ENCODE measurements at places on chromosomes 11 and 22.

GRCh38 chr22:45949258-45949870, 27.6 kb downstream of the WNT7B start:
- no peak for DNase-seq

DNA sequence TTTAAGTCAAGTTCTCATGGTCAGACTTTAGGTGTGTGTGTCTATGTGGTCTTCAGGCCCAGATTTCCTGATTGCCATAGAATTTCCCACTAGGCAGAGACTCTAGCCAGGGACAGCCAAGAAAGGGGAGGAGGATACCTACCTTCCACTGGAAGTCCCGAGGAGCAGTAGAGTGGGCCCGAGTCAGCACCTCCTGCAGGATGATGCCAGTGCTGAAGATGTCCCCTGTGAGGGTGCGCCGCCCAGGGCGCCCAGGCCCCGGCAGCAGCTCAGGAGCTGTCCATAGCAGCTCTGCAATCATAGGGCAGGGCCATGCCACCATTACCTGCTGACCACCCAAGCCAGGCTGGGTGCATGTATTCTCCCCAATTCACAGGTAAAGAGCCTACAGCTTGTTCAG, 41.6 kb upstream of the LRRC32 start:
- DNase-seq = no peak

GRCh38 chr22:26139310-26139709, 30.0 kb upstream of the SEZ6L start:
- no peak for DNase-seq

DNA sequence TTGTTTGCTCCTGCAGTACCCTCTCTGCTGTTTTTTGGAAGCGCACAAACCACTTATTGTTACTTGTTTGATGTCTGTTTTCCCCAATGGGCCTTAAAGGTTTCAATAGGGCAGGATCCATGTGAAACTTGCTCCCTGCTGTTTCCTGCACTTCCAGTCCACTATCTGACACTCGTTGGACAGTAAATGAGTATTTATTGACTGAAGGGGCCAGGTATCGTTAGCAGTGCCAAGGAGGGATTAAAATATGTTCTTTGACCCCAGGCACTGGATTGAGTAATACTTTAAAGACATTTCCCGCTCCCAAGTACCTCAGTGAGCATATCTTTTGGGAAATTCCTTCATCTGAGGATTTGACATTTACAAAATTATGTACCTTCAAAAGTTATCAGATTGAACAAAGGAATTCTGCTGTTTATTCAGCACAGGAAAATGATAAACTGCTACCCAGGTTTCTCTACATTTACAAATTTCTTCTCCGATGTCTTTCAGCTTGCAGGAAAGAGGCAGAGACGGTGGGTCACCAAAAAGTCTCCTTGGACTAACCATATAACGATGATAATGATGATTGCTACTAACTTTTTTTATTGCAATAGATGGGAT, 23.3 kb upstream of the OR9Q2 start:
- DNase-seq = no peak

- DNase-seq = no peak
Observed at GRCh38 chr11:11750017-11750878, 91.5 kb upstream of the USP47 start.

GRCh38 chr11:69910519-69911309, 91.5 kb upstream of the FGF3 start:
- DNase-seq = no peak

GRCh38 chr11:129888451-129888850, 6.9 kb downstream of the NFRKB start:
- no peak for DNase-seq

DNA sequence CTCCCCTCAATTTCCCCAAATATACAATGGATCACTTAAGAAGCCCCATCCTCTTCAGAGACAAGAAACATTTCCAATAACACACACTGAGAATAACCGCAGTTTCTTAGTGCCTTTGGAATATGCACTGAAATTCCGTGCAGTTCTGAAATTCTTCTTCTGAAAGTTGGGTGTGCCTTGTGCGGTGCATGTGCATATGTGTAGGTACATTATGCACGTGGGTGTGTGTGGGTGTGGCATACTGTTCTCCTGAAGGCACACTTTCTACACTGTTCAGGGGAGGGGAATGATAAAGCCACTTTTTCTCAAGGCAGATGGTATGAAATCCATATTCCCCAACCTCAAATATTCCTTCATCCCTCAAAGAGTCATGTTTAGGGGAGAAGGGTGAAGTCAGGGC, 1.7 kb downstream of the EXPH5 start:
- DNase-seq = no peak

GRCh38 chr22:28714043-28714628, 27.5 kb downstream of the CHEK2 start:
- DNase-seq = no peak

DNA sequence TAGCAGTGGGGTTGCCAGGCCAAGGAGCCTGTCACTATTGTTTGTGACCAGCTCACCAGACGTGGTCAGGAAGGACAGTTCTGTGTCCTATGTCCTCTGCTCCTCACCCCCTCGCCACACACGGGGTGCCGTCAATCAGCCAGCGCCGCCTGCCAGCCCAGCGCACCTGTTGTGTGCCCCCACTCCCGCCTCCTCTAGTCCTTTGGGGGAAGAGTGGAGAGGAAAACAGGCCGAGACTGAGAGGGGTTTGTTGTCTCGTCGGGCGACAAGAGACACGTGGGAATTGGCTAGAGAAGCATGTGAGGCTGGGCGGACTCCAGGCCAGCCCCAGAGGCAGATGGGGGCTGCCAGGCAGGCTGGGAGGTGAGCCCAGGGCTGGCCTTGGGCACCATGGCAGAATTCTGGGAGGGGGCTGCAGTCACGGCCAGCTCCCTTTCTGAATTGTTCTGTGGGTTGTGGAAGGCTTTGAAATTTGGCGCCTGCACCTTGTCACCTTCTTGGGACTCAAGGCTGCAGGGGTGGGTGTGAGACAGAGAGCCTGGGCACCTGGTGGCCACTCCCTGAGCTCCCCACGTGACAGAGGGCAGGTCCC, 3.1 kb upstream of the KCNQ1OT1 start:
- DNase-seq = no peak

GRCh38 chr11:1882265-1883238, 9.1 kb downstream of the PRR33 start:
- peak; percentile 50 for DNase-seq

DNA sequence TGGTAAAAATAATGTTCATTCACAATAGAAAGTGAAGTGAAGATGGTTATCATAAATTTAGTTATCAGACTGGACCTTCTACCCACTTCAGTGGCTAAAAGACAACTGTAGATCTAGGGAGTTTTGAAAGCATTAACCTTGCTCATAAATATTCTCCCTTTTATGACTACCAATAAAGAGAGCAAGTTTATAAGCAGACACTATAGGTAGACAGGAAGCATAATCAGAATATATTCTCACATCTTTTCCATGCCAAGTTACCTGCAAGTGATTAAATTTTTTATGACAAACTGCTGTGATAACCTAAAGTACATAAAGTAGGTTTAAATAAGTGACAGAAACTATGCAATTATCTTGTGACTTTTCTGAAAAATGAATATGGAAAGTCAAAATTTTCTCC, 62.5 kb downstream of the LUZP2 start:
- DNase-seq = no peak

- DNase-seq = no peak
Observed at GRCh38 chr11:83456075-83456474, 169.9 kb upstream of the CCDC90B start.

- no peak for DNase-seq
Observed at GRCh38 chr11:62816557-62816956, 11.3 kb upstream of the NXF1 start.

GRCh38 chr11:95697614-95698408, 91.8 kb downstream of the FAM76B start:
- DNase-seq = no peak

- no peak for DNase-seq
Observed at GRCh38 chr11:111937844-111938243, 701 bp downstream of the DIXDC1 start.

- no peak for DNase-seq
Observed at GRCh38 chr22:46674367-46674781, 54.2 kb downstream of the GRAMD4 start.

DNA sequence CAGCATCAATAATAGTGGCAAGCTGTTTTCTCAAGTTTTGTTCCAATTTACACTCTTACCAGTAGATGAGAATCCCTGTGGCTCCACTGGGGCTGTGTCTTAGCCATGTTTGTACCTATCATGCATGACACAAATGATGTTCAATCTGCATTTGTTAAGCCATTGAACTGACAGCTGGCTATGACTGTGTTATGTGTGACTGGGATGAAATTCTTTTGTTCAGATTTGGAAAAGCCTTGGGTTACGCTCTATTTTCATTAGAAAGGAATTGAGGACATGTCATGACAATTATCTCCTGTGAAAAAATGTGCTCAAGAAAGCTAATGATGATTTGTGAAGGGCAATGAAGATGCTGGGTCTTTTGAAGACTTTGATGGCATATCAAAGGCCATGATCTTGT, 201.8 kb upstream of the LARGE1 start:
- DNase-seq = no peak

- no peak for DNase-seq
Observed at GRCh38 chr22:48919187-48919590, 908.5 kb downstream of the BRD1 start.

DNA sequence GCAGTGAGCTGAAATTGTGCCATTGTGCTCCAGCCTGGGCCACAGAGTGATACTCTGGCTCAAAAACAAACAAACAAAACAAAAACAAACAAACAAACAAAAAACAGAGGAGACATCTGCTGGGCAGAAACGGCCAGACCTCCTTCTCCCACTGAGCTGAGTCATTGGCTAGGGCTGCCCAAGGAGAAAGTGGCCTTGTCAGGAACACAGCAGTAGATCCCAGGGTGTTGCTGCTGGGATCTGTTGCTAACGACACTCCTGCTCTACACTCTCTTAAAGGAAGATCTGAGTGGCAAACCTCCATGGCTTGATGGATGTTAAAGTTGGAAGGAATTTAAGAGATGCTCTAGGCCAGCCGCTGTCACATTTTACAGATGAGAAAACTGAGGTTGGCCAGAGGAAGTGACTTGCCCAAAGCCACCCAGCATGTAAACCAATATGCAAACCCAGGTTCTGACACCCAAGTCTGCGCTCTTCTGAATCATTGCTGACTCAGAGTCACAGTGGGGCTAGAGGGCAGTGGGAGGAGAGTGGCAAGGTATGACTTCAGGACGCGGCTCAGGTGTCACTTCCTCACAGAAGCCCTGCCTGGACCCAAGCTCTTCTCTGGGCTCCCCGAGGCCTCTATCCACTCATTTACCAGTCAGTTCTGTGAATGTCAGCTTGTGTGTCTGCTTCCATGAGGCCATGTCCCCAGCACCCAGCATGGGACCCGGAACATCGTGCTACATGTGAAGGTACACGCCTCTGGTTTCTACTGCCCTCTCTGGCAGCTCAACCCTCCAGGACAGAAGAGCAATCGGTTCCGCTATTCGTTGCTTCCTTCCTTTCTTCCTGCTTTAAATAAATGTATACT, 11.3 kb upstream of the GDPD5 start:
- no peak for DNase-seq

- DNase-seq = peak; percentile 58
Observed at GRCh38 chr11:34926101-34926830, 9.8 kb downstream of the PDHX start.

DNA sequence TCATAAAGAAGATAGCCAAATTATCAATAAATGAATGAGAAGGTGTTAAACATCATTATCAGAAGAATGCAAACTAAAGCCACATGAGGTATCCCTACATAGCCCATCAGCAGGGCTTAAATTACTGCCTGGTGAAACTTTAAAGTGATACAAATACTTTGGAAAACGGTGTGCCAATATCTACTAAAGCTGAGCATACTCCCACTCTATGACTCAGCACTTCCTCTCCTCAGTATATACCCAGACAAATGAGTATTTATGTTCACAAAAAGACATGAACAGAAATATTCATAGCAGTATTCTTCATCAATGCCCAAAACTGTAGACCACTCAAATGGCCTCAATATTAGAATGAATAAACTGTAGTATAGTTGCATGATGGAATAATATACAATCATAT, 284.6 kb upstream of the ZC3H12C start:
- no peak for DNase-seq

- no peak for DNase-seq
Observed at GRCh38 chr22:45866646-45867117, 110.3 kb downstream of the WNT7B start.

GRCh38 chr11:118988280-118988679, 9.7 kb upstream of the CENATAC start:
- DNase-seq = no peak

DNA sequence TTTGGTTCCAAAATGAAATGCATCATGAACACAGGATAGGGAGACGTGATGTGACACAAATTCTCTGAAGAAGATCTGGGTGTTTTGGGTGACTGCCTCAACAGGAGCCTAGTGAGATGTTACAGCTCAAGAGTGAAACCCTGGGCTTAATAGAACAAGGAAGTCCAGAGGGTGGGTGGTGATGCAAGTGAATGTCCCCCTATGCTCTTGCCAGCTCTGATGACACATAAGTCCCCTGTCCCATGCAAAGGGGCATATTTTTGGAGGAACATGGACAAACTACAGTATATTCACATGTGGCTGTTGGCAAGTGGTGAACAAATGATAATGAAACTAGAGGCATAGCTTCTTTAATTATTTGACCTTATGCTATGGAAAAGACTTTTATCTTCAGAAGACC, 9.2 kb downstream of the CRTAM start:
- no peak for DNase-seq

- DNase-seq = no peak
Observed at GRCh38 chr22:37243402-37244113, 511 bp downstream of the RAC2 start.

DNA sequence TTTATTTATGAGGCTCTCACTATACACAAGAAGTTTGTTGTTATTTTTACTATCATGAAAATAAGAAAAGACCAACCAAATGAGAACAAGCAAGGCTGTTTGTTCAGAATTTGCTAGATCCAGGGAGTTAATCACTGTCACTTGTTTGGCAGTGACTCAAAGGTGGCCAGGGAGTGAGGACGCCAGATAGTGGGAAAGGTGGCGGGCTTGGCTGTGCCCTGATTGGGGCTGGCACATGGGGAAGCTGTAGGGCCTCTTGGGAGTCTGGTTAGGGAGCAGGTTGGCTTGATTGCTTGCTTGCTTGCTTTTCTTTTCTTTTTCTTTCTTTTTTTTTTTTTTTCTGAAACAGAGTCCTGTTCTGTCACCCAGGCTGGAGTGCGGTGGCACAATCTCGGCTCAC, 53.1 kb upstream of the SLC22A12 start:
- DNase-seq = no peak

- peak; percentile 91 for DNase-seq
Observed at GRCh38 chr11:115504276-115505158, at the start of gene CADM1. TSS of gene CADM1 (minus strand) at chr11:115504415.

- no peak for DNase-seq
Observed at GRCh38 chr11:107631931-107632330, 41.0 kb downstream of the ELMOD1 start.

DNA sequence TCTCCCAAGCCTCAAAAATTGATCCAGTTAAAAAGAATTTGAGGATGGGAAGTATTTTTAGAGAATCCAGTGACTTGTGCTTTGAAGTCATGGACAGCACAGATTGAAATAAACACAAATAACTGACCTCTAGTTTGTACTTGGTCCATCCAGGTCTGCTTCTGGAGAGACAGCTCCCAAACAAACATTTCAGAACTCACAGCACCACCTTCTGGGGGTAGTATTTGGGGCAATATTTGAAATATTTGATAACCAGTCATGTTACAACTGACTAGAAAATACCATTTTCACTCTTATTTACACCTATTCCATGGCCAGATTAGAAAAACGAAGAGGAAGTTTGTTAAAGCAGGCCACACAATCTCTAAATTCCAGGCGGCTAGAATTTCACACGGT, 56.2 kb downstream of the CTSC start:
- DNase-seq = no peak
